ENCODE measurements at places on chromosomes 12 and 14.

DNA sequence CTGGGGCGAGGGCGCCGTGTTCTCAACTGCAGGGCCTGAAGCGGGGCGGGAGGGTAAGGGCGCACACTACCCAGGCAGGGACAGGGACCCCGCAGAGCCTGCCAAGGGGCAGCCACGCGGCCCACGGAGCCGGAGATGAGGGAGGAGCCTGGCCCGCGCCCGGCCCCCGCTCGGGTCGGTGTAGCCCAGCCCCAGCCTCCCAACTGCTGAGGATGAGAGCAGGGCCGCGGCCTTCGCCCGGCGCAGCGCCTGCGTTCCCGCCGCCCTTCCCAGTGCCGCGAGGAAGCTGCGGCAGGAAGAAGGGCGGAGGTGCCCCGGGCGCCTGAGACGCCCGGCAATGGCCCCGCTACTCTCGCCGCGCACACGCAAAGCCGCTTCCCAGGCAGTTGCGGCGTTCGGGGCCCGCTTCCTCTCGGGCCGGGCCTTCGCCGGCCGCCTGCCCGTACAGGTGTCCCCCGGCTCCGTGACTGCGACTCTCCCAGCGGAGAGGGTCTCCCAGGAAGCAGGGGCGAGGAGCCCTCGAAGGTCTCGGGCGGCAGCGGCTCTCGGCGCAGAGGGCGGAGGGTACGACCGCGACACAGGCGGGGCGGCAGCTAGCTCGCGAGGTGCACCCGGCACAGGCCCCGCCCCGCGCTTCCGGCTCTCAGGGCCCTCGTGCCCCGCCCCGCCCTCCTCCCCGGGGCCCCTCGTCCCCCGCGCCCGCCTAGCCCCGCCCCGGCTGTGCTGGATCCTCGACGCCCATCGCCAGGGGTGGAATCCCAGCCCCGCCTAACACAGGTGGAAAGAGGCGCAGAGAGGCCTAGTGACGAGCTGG lies 24.8 kb upstream of the YY1 start:
- DNase-seq: peak; percentile 86

DNA sequence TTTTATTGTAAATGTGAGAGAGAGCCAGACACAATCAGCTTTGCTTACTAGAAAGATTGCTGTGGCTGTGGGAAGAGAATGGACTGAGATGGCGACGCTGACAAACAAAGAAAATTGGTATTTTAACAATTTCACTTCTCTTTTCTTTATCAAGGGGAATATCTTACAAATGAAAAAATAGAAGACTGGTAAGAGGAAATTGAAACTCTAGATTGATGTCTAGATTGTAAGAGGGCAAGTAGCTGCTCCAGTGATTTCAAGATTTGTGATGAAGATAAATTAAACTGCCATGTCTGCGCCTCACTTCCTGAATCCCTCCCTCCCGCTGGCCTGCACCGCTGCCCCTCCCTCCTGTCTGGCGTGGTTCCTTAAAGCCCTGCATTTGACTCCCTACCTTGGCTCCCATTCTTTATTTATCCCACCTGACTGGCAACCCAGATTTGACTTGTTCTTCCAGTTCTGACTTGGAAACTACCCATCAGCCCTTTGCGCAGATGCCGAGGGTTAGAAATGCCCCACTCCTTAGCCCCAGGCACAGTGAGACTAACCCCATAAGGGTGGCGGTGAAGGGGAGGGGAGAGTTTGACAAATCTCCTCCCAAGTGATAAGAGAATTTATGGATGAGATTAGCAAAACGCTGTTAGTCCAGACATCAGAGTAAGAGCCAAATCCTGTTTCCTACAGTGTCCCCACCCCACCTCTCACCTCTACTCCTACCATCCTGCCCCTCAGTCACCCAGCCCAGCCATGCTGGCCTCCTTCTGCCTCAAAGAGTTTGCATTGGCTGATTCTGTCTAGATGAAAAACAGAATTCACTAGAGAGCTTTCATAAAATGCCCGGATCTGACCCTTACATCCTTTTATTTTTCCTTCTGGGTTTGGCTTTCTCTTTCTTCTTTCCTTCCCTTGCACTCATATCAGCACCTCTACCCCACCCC lies 125.3 kb upstream of the ATF7IP start:
- peak; percentile 80 for DNase-seq

- DNase-seq: no peak
These were observed 2.0 kb downstream of the PTHLH start for GRCh38 chr12:27970401-27971120.

GRCh38 chr14:36974985-36975384 lies 197.4 kb downstream of the SLC25A21 start:
- no peak for DNase-seq

- DNase-seq: no peak
These were observed 8.3 kb downstream of the BMAL2 start for GRCh38 chr12:27340971-27341370.

- no peak for DNase-seq
These were observed 1.5 kb downstream of the GRIN2B start for GRCh38 chr12:13979772-13980378.

DNA sequence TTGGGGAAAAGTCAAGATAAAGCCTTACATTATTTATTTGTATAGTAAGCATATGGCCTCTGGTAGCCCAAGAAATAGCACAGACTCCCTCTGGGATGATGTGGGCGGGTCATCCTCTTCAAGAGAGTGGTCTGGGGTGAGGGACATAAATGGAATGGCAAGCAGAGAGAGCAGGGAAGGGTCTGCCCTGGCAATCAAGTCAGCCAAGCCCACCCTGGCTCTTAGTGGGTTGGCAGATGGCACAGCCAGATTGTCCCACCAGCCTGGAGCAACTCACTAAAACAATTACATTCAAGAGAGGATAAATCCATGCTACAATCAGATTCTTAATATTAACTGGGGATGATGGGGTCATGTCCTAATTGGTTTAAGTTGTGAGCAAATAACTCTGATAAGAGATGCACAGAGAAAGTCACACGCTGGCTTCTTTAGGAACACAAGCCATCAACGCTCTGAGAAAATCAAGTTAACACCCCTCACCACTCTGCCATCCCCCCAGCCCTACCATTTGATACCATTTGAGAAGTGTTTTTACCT lies 2.8 kb upstream of the PELI2 start:
- no peak for DNase-seq
